ENCODE measurements at places on chromosomes 16 and 17.
A peak's percentile ranks its signal among the peaks of the same experiment; 100 is the strongest.

GRCh38 chr16:12300945-12301500 lies 324.5 kb downstream of the SNX29 start:
- no peak for DNase-seq

DNA sequence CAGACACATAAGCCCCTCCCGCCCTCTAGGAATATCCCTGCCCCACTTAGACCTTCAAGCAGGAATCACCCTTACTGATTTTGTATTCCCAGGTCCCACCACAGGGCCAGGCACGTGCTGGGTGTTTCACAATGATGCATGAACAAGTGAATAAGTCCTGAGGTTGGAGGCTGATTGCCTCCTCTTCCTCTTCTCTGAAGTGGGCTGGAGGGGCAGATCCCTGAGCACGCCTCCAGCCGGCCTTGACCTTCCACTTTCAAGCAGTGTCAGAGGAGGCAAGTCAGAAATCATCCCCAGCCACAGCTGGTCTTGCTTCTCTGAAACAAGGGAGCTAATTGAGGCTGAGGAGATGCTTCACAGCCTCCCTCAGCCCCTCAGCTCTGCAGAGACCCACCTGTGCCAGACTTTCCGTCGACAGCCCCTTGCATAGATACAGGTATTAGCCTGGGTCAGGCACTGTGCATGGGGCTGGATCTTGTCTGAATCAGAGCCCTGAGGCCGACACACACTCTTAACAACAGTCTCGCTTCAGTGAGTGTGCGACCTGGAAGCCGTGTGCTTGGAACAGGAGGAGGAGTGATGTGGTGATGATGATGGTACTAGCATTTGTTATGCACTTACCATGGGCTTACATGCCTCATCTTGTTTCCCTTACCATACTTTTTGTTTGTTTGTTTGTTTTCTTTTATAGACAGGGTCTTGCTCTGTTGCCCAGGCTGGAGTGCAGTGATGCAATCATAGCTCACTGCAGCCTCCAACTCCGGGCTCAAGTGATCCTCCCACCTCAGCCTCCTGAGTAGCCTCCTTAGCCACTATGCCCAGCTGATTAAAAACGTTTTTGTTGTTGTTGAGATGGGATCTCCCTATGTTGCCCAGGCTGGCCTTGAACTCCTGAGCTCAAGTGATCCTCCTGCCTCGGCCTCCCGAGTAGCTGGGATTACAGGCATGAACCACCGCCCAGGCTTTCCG lies 15.0 kb downstream of the MRM1 start:
- DNase-seq, result no peak

DNA sequence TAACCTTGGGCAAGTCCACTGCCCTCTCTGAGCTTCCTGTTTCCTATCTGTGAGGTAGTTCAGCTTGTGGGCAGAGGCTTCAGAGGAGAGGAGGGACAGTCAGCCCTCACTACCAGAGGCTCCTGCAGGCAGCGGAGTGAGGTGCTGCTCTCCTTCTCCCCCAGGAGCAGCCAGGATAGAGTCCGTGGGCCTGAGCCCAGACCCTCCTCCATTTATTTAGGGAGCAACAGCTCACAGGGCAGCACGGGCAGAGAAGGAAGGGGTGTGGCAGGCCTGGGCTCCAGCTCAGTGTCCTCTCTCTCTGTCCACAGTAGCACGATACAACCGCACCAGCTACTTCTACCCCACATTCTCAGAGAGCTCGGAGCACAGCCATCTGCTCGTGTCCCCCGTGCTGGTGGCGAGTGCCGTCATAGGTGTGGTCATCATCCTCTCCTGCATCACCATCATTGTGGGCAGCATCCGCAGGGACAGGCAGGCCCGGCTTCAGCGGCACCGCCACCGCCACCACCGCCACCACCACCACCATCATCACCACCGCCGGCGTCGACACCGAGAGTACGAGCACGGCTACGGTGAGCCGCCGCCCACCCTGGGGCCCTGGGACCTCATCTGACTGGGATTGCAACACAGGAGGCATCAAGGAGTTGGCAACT lies 42.3 kb downstream of the BEAN1 start:
- no peak for DNase-seq

DNA sequence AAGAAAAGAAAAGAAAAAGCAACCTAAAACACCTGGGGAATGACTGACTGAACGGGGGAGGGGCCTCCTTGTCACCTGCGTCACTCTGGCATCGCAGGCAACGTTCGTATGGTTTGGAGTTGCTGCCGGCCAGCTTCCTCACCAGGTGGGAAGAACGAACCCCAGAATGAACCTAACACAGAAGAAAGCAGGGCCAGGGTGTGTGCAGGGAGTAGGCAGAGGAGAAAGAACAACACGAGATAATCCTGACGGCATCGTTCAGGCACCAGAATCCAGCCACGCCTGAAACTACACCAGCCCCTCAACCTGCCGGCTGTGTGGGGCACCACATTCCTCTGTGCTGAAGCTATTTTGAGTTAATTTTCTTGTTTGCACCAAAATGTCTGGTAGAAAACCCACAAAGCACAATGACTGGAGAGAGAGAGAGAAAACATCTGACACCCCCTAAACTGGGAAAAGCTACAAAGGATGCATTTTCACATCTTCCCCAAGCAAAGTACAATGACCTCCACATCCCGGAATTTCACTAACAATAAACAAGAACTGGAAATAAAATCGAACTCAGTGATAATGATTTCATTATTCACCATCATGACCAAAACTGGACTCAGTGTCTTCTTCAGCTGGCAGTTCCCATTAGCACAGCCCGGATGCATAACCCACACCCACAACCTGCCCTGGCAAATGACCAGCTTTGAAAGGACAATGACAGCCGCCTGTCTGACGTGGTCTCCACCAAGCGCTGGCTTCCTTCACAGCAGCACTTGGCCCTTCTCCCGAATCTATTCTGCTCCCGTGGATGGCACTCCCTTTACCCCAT lies 23.6 kb downstream of the RAB40B start:
- no peak for DNase-seq

DNA sequence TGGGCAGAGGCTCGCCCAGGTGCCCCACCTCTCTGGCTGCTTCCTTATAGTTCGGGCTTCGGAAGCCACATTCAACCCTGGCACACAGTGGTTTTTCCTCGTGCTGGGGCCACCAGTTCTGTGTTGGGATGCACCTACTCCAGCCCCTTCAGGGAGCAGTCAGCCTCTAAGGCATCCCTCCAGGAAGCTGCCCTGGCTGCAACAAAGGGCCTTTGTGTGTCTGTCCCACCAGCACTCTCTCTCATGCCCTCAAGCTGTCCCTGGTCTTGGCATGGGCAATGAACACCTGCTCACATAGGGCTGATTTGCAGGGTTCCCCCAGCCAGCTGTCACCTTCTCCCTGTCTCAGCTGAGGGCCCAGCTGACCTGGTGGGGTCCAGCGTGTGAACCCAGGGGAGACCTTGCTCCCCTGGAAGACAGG lies 754 bp upstream of the NOXO1 start:
- DNase-seq, result no peak

DNA sequence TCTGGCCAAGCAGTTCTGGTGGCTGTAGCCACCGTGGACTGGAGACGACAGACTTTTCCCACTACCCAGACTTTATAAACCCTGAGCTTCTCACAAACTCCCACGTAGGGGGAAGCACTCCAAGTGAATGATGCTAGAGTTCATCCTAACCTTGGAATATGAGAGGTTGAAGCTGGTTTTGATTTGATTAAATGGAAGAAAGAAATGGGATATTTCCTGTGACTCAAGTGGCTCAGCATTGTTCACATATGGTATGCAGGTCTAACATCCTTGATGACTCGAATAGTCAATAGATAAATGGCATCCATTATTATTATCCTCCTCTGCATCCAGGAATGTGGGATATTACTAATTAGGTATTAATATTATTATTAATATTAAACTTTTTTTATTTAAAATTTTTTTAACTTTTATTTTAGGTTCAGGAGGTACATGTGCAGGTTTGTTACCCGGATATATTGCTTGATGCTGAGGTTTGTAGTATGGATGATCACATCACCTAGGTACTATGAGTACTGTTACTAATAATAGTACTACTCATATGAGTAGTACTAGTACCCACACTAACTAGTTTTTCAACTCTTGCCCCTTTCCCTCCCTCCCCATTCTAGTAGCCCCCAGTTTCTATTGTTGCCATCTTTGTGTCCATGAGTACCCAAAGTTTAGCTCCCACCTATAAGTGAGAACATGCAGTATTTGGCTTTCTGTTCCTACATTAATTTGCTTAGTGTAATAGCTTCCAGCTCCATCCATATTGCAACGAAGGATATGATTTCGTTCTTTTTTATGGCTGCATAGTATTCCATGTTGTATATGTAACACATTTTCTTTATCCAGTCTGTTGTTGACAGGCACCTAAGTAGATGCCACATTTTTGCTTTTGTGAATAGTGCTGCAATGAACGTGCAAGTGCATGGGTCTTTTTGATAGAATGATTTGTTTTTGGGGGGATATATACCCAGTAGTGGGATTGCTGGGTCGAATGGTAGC lies 22.9 kb downstream of the PIK3R6 start:
- no peak for DNase-seq

DNA sequence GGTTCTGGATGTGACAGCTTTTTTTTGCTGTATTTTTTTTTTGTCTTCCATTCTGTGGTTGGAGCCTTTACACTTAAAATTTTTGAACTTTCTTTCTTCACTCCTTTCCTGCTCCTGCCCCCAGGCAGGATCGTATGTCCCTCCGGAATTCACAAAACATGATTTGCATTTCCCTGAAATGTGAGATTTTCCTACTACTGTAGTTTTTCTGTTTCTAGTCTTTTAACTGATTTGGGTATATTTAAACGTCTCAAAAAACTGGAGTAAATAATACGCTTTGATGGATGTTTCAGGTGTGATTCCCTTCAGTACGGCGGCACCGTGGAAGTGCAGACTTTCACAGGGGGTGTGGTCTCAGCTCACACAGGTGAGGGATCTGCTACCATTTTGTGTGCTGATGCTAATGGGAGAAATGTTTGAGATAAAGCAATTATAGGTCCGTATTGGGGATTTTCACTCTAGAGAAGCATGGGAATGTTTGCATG lies 686 bp downstream of the SRCAP start:
- no peak for DNase-seq

- DNase-seq, result peak; percentile 3
Observed at GRCh38 chr16:19680881-19681340, 37.1 kb downstream of the KNOP1 start.

GRCh38 chr17:67503184-67503583 lies 126.1 kb downstream of the PITPNC1 start:
- DNase-seq, result no peak

GRCh38 chr17:693791-694638 lies 20.6 kb downstream of the VPS53 start:
- DNase-seq, result no peak
